ENCODE measurements at places on chromosomes 6 and 20.
A peak's percentile ranks its signal among the peaks of the same experiment; 100 is the strongest.

- DNase-seq: no peak
Observed at GRCh38 chr6:149084808-149085556, 232.5 kb upstream of the TAB2 start.

DNA sequence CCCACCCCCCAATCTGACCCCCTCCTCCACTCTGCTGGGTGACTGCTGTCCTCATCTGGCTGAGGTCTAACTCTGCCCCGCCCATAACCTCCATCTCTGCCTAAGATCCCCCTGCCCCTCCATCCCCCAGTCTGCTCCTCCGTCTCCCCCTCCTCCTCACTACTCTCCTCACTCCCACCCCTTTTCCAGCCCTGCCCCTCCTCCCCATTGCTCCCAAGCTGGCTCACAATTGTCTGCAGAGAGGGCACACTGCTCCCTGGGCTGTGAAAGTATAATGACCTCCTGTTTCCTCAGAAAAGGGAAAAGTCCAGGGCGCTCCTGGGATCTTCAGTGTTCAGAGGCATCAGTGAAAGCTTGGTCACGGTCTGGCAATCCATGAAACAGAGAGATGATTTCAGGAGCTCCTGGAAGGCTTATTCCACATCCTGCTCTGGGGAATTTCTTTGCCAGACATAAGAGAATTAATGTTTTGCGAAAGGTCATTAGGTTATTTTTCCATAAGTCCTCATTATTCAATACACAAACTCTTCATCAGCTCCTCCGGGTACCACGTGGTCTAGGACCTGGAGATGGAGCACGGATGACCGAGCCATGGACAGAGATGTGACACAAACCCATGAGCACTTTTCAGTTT is 21.5 kb downstream of the CST5 start:
- no peak for DNase-seq

- DNase-seq: no peak
Observed at GRCh38 chr6:53679446-53679933, 13.9 kb upstream of the KLHL31 start.

GRCh38 chr6:132977413-132977812 is 163.0 kb downstream of the RPS12 start:
- no peak for DNase-seq

- DNase-seq: no peak
Observed at GRCh38 chr6:155084431-155085123, 89.5 kb downstream of the TIAM2 start.

- DNase-seq: no peak
Observed at GRCh38 chr20:41040855-41041254, 12.2 kb downstream of the TOP1 start.

GRCh38 chr6:42177514-42178364 is 4.6 kb downstream of the GUCA1A start:
- peak; percentile 32 for DNase-seq

- no peak for DNase-seq
Observed at GRCh38 chr20:7274870-7275269, 507.4 kb downstream of the BMP2 start.

- no peak for DNase-seq
Observed at GRCh38 chr20:24819331-24819965, 129.6 kb upstream of the CST7 start.

GRCh38 chr20:63750807-63751470 is 11.4 kb downstream of the SLC2A4RG start:
- DNase-seq: peak; percentile 61

- DNase-seq: no peak
Observed at GRCh38 chr20:61997891-61998290, 67.8 kb downstream of the TAF4 start.

- no peak for DNase-seq
Observed at GRCh38 chr20:56173438-56173837, 75.1 kb upstream of the MC3R start.

DNA sequence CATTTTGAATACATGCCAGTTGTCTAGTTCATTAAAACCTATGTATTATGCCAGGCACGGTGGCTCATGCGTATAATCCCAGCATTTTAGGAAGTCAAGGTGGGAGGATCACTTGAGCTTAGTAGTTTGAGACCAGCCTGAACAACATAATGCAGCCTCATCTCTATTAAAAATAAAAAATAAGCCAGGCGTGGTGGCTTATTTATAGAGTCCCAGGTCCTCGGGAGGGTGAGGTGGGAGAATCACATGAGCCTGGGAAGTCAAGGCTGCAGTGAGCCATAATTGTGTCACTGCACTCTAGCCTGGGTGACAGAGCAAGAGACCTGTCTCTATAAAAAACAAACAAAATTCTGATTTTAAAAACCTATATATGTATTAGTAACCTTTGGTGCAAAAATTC is 27.5 kb downstream of the ORC3 start:
- DNase-seq: no peak

GRCh38 chr6:30530014-30530413 is 26.3 kb downstream of the GNL1 start:
- DNase-seq: no peak

GRCh38 chr6:28643017-28643740 is 117.5 kb downstream of the GPX5 start:
- DNase-seq: peak; percentile 41

GRCh38 chr20:24403406-24403805 is 66.0 kb upstream of the SYNDIG1 start:
- DNase-seq: no peak

GRCh38 chr6:125191916-125192609 is 38.5 kb downstream of the TPD52L1 start:
- DNase-seq: peak; percentile 52

DNA sequence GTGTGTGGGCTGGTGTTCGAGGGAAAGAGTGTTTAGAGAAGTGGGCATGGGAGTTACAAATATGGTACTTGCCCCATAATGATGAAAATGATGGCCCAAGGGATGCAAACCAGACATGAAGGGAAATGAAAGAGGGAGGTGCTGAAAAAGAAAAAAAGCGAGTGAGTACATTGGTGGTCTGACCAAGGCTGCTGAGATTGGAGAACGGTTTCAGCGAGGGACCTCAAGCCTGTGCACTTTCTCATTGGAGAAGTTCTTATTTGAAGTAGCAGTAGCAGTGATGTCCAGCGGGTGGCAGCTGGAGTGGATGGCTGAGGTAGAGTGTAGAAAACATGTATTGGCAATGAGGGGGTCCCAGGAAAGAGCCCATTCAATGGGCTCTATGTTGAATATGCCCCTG is 54.8 kb downstream of the TNFAIP3 start:
- no peak for DNase-seq

- DNase-seq: no peak
Observed at GRCh38 chr6:11494786-11495564, 42.6 kb upstream of the TMEM170B start.

DNA sequence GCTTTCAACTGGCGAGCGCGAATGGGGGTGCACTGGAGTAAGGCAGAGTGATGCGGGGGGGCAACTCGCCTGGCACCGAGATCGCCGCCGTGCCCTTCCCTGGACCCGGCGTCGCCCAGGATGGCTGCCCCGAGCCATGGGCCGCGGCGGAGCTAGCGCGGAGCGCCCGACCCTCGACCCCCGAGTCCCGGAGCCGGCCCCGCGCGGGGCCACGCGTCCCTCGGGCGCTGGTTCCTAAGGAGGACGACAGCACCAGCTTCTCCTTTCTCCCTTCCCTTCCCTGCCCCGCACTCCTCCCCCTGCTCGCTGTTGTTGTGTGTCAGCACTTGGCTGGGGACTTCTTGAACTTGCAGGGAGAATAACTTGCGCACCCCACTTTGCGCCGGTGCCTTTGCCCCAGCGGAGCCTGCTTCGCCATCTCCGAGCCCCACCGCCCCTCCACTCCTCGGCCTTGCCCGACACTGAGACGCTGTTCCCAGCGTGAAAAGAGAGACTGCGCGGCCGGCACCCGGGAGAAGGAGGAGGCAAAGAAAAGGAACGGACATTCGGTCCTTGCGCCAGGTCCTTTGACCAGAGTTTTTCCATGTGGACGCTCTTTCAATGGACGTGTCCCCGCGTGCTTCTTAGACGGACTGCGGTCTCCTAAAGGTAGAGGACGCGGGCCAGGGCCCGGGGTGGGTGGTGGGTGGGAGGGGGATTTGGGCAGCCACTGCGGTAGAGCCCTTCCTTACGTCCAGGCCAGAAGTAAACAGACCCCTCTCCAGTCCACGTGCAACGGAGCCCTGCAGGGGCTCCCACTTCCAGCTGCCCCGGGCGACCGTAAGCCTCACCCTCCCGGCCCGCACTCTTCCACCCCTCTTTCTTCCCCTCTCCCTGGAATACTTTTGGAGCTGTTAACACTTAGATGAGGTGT is 998 bp downstream of the BMP2 start:
- DNase-seq: no peak

DNA sequence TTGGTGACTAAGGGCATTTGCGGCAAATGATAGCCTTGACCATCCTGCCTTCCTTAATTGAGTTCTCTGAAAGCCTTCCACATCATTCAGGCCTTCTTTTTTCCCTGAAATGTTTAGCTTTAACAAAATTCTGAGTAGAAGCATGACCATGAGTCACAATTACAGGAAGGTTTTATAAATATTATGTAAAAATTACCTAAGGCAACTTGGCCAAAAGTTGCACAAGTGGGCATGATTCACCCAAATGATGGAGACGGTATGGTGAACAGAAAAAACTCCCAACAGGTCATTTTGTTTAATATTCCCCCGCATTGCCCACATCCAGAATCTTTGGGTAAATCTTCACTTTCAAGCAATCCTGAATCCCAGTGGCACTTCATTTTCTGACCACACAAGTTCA is 37.0 kb downstream of the MC3R start:
- DNase-seq: no peak

GRCh38 chr6:129959358-129959930 is 58.9 kb upstream of the L3MBTL3 start:
- no peak for DNase-seq

DNA sequence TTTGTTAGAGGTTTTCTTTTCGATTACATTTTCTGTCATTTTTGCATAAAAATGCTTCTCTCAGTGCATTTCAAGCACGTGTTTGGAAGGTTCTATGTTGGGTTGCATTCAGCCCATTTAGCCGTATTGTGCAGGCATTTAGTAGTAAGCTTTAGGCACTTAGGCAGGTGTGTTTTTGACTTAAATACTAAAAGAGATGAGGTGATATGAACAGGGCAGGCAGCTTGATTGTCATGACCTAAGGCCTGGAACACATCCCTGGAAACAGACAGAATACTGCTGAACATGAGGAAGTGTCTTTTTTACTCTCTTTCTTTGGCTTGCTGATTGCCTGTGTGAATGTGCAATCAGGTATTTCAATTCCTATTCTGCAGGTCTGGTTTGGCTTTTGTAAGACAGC is 610.5 kb upstream of the MAN1A1 start:
- DNase-seq: no peak

DNA sequence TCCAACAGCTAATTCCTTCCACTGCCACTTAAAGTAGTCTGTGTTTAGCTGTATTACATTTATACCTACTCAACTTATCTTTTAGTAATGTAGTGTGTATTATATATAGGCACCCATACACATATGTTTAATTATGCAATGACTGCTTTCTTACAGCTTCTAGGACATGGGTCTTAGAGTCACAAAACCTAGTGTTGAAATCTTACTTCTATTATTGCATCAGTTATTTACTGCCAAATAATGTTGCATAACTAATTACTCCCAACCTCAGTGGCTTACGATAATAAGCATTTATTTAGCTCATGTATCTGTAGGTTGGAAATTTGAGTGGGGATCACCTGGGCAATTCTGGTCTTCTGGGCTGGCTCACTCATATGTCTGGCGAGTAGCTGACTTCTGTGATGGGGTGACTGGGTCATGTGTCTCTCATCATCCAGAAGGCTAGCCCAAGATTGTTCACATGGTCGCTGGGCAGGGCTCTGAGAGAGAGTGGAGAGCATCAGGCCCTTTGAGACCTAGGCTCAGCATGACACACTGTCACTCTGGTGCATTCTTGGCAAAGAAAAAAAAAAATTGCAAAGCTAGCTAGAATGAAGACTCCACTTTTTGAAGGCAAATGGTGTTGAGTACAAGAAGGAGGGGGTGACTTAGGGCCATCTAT is 187.0 kb downstream of the PLCB1 start:
- DNase-seq: no peak

DNA sequence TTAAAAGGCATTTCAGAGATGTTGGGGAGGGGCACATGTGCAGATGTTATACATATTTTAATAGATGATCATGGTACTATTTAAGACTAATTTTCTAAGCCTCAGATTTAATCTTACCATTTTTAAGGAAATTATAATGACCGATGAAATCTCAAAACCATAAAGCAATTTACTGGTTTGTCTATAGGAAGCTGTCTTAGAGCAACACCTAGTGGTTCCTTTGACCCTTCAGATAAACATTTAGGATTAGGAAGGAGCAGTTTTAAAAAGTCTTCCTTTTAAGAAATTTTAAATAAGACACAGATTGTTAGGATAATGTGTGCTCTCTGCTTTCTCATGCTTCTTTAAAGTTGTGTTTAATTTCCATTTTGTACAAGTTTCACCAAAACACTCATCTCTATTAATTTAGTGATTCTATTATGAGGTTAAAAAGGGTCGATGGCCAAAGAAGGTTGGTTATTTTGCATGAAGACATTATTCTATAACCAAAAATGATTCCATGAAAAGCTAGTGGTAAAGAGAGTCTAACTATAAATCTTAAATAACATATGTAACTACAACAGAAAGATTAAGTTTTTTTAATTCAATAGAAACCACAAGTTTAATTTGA is 376.4 kb downstream of the HACE1 start:
- DNase-seq: no peak

DNA sequence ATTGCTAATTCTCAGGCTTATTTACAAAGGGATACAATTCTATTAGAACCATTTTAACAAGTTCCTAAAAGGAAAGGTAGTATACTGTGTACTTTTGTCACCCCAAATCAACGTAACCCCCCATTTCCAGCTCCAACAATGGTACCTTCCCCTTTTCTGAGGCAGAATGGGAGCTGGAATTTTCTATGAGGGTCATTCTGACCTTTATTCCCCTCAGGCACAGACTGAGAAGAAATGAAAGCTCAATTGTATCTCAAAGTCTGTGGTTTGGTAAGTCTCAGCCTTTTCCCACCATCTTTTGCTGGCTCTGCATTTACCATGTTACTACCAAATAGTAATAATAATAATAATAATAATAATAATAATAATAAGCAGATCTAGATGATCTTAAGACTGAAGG is 571.0 kb downstream of the RNF144B start:
- DNase-seq: no peak

DNA sequence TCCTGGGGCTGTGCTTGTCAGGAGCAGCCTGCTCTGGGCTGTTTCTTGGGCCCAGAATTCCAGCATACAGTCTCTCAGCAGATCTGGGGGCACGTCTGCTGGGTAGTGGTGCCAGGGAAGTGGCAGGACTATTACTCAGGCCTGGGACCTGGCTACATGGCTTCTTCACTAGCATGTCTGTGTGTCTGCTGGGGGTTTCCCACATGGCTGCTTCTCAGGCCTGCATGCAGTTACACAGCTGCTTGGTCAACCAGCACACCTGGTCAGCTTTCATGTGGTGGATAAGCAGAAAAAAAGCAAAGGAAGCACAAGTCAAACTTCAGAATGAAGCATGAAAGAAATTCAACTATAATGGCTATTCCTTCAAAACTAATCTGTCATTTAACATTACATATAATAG is 316.2 kb upstream of the NOX3 start:
- DNase-seq: no peak

GRCh38 chr6:45970326-45970725 is 45.3 kb downstream of the CLIC5 start:
- no peak for DNase-seq
